Naive B cell (primary cell): ENCODE measurements at places on chromosomes 7 and 10.

DNA sequence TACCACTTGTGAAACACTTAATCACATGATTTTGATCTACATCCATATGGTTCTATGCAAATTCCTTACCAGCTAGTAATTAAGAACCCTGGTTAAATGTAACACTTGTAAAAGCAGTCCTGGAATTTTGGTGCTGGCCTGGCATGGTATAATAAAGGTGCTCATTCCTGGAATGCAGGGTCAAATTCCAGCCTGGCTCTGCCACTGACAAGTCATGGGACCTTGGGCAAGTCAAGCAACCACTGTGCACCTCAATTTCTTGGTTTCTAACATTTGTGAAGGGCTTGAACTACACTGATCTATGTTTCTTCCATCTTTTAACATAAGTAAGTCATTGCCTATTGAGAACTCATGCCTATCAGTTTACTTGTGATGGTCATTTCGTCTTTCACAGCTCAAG, 91.9 kb upstream of the PIK3CG start:
- no peak for DNase-seq

DNA sequence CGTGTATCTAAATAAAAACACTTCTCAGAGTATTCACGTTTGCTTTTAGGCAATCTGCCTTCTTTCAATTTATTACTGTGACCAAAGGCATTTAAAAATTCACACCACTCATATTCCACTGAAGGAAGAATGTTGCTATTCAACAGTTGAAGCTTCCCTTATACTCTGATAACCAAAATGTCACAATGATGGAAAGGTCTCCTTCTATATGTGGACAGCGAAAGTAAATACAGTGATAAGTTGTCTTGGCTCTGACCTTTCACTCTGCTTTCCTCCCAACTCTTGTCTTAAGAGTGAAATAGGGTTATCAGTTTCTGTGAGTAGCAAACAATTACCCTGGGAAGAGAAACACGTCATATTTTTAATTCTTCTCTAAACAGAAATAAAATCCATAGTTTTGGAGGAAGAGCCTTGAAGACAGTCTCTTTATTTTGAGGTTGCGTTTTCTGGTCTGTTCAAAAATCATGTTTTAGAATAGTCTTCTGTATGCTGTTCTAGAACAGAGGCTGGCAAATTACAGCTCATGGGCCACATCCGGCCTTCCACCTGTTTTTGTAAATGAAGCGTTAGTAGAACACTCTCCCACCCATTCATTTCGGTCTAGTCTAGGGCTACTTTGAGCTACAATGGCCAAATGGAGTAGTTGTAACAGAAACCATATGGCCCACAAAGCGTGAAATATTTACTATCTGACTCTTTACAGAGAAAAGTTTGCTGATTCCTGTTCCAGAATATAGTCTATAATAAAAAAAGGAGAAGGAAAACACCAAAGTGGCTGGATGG, 41.3 kb downstream of the ETV1 start:
- no peaks in the 10 kb centered on the region for H3K4me1 ChIP-seq
- no peak overlapping the region for H3K27ac ChIP-seq
- no peak for DNase-seq
- no peaks in the 10 kb centered on the region for H3K27me3 ChIP-seq
- no peaks in the 10 kb centered on the region for H3K36me3 ChIP-seq
- no peak overlapping the region for H3K4me3 ChIP-seq

- H3K4me1 ChIP-seq, result peaks cover 21% of the 10 kb centered on the region
- H3K27ac ChIP-seq, result no peak overlapping the region
- H3K27me3 ChIP-seq, result no peaks in the 10 kb centered on the region
- DNase-seq, result no peak
- H3K36me3 ChIP-seq, result no peaks in the 10 kb centered on the region
Measured at GRCh38 chr7:45082031-45082830, 6.5 kb downstream of the NACAD start.

- H3K27ac ChIP-seq, result no peak overlapping the region
- H3K27me3 ChIP-seq, result no peaks in the 10 kb centered on the region
- no peaks in the 10 kb centered on the region for H3K4me1 ChIP-seq
- DNase-seq, result no peak
- H3K4me3 ChIP-seq, result no peak overlapping the region
- no peaks in the 10 kb centered on the region for H3K36me3 ChIP-seq
Measured at GRCh38 chr10:52056291-52056690, 257.8 kb upstream of the DKK1 start.
